ENCODE measurements at places on chromosomes 2 and 18.

DNA sequence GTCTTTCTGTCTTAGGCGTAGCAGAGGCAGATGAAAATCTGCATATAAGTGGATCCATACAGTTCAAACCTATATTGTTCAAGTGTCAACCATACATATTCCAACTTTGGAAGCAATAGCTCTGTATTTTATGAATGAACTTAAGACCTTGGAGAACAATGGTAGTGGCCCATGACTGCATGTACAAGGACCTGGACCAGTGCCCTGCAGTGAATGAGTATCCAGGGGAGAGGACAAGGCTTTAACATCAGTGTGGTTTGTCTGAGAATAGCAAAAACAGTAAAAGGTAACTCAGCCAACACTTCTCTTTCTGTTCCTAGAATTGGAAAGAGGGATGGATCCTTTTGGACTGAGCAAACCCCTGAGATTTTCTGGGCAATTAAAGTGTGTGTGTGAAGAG, 230.8 kb upstream of the LINC00305 start:
- DNase-seq: no peak

DNA sequence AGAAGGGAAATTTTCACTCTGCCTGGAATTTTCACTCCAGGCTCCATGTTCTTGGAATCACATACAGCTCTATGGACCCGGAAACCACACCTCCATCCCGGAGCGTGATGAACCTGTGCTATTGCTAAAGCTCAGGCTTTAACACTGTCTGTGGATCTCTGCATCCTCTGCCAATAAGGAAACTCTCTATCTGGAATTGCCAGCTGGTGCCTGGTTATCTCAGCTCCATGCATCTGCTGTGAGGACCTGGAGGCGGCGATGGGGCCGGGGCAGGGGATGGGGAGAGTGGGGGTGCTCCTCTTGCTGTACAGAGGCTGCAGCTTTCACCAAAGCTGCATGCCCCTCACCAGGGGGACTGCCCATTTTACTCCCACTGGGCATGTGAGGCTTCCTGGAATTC, 754.0 kb upstream of the SOX11 start:
- DNase-seq: no peak

DNA sequence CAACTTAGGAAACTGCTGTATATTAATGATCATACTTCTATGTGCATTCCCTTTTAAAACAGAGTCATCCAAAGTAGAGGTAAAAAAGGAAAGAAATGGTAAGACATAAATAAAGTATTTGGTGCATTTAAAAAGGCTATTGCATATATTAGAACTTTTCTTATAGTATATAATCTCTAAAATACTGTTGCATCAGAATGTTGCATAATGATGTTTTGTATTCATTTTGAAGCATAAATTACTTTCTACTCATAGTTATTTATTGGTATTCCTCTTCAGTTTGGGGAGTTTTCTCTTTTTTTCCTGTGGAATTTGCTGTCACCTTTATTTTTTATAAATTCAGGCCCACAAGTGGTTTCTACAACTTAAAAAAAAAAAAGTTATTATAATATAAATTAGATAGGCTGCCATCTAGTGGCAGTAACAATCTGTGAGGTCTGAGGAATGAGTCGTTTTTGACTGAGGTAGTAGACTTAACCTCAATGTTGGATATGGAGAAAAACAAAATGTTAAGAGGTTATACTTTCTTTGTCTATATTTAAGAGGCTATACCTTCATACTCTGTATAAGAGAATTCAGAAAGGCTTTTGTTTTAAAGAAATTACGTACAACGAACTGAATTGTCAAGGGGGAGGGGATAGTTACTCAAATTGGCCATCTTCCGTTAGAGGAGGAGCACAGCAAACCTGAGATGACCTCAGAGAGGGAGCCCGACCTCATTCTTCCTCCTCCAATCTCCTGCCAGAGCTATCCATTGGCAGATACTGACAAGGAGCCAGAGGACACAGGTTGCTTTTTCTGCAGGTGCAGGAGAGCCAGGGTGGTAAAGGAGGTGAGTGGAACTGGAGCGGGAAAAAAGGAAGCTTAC, 23.8 kb downstream of the ANKAR start:
- DNase-seq: no peak

DNA sequence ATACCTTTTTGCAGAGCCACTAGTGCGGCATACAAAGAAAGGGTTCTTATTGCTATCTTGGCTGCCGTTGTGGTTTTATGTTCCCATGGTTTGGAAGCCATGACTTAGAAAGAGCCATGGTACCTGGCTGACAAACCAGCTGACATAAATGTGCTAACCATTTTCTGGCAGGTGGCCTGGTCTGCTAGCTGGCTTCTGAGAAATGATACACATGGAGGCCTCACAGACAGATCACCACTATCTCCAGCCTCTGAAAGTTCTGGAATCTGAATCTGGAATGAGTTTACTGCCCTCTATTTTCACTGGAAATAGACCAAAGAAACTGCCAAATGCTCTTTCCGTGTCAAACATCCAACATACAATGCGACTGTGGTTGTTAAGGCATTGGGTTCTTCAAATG, 123.7 kb downstream of the QPCT start:
- DNase-seq: no peak

- DNase-seq: no peak
These were observed 55.5 kb downstream of the CRACDL start for GRCh38 chr2:98880266-98881152.

DNA sequence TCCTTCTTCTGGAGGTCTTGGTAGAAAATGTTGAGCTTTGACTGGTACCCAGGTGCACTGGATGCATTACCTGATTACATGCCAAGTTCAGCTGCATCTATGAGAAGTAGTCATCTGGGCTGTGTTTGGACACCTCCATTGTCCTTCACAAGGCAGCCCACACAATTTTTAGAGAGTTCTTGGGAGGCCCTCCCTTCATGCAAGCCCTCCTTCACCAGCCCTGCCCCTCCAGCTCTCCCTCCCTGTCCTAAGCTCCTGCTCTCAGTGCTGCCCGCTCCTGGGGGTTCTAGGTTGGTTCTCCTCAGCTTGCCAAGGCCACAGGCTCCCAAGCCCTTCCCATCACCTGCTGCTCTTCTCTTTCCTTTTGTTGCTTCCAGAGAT, 148.7 kb downstream of the DYSF start:
- no peak for DNase-seq

DNA sequence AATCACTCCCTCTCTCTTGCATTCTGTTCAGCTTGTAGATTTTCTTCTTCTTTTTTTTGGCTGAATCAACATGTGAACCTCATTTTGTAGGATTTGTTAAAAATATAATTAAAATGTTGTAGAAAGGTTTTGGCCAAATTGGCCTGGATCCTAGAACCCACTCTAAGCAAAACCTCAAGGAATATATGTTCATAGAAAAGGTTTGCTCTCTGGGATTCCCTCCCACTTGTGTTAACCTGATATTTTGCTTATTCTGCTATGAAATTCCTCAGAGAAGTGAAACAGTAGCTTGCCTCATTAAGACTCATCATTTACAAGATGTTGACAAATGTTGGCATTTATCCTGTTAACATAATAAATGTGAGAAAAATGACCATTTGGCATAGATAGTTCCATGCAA, 456.7 kb downstream of the TMEM182 start:
- no peak for DNase-seq

DNA sequence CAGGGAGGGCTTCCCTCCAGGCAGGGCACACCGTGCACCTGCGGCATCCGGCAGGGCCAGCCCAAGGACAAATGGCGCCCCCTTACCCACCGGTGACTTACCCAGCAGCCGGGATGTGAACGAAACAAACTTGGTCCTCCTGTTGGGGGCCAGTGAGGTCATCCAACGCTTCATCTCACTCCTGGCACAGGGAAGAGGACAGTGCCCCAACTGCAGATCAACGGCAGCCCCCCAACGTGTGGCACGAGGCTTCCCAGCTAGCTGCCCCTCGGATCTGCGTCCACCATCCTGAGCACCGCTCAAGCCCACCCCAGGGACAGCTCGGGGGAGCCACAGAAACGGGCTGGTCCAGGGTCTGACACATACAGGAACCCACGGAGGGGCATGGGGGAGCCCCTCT, 12.0 kb downstream of the SNORC start:
- no peak for DNase-seq

DNA sequence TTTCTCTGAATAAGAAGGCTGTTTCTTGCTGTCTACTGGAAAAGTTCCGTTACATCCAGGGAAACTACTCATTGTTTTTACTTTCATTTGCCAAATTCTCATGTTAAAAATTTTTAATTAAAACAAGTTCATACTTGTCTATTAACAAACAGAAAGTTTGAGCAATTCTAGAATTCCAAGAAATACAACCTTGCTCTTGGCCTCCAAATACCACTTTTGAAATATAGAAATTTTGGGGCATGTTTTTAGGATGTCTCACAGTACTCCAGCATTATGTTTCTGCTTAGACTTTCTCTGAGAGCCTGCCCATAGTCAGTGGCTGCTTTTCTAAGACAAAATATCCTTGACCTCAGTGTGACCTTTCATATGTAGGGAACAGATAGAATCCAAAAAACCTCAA, 228.7 kb upstream of the RND3 start:
- DNase-seq: no peak

DNA sequence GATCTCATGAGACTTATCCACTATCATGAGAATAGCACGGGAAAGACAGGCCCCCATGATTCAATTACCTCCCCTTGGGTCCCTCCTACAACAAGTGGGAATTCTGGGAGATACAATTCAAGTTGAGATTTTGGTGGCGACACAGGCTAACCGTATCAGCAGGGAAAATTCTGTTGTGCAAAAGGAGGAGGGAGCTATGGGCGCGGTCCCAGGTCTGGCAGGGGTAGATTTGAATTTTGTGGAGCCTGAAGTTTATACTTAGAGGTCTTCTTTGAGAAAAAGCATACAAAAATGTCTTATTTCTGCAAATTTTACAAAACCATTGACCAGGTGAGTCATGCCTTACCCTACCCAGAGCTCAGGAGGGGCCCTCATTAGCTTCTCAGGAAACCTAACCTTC, 36.6 kb downstream of the SLC4A3 start:
- DNase-seq: no peak

GRCh38 chr2:102790091-102790455, 28.2 kb downstream of the TMEM182 start:
- no peak for DNase-seq

DNA sequence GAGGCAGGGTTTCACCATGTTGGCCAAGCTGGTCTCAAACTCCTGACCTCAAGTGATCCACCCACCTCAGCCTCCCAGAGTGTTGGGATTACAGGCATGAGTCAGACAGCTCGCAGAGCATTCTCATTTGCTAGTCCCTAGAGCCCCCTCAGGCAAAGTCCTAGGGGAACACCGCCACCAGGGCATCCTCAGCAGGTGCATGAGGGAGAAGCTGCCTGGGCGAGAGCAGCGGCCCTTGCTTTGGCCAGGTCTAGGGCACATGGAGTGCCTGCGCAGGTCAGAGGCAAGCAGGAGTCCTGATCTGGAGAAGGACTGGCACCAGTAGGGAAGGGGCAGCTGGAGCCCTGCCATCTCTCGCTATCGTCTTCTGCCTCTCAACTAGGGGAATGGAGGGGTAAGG, 32.4 kb downstream of the NGEF start:
- no peak for DNase-seq

- DNase-seq: no peak
These were observed 82.6 kb downstream of the THADA start for GRCh38 chr2:43513216-43513615.

DNA sequence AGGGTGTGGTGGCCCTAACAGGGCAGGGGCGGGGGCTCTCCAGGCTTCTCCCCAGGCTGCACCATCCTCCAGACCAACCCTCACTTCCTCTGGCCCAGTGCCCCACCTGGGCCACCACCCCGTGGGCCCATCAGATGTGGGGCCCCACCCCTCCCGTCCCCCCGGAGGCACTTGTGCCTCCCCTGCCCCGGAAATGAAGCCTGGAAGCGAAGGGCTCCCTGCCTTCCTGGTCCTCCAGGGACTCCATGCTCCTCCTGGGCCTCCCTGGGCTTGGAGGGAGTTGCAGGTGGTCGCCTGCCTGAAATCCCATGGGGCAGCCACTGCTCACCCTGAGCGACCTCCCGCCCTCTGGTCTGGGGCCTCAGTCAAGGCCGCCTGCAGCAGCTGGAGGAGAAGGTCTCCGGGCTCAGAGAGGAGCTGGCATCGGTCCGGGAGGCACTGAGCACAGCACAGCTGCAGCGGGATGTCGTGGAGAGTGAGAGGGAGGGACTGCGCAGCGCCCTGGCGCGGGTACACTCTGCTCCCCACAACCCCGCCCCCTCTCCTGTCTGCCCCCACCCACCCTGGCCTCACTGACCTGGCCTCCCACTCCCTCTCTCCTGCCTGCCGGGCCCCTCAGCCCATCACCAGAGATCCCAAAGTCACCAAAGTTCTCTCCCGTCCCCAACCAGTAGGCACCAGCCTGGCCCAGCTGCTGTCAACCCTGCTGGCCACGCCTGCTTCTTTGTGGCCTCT, 28.0 kb downstream of the CROCC2 start:
- no peak for DNase-seq

DNA sequence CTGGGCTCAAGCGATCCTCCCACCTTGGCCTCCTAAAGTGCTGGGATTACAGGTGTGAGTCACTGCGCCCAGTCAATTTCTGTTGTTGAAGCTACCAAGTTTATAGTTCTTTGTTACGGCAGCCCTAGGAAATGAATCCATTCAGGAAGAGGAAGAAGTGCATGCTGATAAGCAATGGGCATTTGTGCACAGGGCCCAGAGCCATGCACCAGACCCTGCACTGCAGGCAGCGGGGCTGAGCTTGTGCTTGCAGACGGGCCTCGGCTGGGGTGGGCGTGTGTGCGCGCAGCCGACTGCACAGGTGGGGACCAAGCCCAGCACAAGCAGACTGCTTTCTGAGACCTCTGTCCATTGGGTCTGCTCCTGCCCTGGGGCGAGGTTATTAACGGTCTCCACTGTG, 144.6 kb downstream of the CABLES1 start:
- DNase-seq: no peak

DNA sequence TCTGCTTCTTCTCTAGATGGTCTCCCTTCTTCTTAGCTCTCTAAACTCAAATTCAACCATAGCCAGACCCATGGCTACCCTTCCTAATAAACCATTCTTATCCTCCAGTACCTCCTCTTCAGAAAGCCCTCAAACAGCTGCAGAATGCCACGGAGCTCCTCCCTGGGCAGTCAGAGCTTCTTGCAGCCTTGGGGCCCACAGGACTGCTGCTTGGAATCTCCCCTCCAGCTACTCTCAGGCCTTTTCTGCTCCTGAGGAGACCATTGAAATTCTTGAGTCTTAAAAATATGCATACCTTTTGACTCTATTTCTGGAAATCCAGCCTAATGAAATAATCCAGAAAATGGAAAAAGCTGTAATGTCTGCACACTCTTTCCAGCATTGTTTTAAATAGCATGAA, 30.7 kb downstream of the EFR3B start:
- DNase-seq: no peak

DNA sequence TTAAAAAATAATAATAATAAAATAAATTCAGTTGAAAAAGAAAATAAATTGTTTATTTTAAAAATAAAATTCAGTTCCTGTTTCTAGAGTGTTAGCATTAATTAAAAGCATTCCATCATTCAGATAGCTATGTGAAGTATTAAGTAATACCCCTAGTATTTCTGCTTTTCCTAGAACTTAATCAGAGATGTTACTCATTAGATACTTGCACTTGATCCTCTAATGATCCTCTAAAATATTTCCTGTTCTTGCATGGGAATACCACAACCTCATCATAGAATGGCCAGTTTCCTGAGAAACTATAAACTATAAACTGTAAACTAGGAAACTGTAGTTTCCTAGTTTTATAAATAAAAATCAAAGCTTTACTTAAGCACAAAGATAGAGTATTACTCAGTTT, 11.1 kb upstream of the CNNM3 start:
- DNase-seq: no peak

GRCh38 chr2:8422450-8422800, 259.4 kb upstream of the ID2 start:
- DNase-seq: no peak
